ENCODE measurements at places on chromosomes 16 and 17.

- no peak for DNase-seq
Measured at GRCh38 chr16:72635104-72635503, 412.8 kb downstream of the ZFHX3 start.

DNA sequence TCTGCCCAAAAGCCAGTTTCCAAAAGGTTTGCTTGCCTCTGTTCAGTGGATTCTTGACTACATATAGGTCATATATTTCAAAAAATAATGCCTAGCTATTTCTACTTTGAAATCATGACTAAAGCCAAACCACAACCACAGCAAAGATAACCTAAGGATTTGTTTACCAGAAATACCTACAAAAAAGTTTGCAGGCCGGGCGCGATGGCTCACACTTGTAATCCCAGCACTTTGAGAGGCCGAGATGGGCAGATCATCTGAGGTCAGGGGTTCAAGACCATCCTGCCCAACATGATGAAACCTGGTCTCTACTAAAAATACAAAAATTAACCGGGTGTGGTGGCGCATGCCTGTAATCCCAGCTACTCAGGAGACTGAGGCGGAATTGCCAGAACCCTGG lies 15.2 kb downstream of the CARHSP1 start:
- no peak for DNase-seq

- no peak for DNase-seq
Measured at GRCh38 chr16:46718214-46718613, 28.8 kb downstream of the ORC6 start.

GRCh38 chr17:55584055-55584685 lies 72.9 kb upstream of the SMIM36 start:
- no peak for DNase-seq

GRCh38 chr17:75160211-75160610 lies 5.9 kb upstream of the JPT1 start:
- DNase-seq = no peak

GRCh38 chr17:7001318-7001961 lies 5.6 kb downstream of the ALOX12 start:
- DNase-seq = no peak

DNA sequence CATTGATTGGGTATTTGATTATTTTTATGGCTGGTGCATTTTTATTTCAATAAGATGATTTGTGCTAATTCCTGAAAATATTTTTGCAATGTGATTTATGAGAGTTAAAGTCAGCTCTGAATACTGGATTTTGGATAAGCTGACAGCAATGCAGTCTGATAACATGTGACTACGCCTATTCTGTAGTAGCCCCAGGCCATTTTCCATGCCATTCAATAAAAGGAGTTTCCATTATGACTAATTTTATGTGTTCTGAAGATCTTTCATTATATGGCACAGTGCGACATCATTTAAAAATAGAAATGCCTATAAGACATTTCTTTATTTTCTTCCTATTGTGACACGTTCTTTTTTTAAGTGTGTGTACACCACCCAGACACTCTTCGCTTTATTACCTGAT lies 46.3 kb downstream of the KCNJ2 start:
- no peak for DNase-seq

DNA sequence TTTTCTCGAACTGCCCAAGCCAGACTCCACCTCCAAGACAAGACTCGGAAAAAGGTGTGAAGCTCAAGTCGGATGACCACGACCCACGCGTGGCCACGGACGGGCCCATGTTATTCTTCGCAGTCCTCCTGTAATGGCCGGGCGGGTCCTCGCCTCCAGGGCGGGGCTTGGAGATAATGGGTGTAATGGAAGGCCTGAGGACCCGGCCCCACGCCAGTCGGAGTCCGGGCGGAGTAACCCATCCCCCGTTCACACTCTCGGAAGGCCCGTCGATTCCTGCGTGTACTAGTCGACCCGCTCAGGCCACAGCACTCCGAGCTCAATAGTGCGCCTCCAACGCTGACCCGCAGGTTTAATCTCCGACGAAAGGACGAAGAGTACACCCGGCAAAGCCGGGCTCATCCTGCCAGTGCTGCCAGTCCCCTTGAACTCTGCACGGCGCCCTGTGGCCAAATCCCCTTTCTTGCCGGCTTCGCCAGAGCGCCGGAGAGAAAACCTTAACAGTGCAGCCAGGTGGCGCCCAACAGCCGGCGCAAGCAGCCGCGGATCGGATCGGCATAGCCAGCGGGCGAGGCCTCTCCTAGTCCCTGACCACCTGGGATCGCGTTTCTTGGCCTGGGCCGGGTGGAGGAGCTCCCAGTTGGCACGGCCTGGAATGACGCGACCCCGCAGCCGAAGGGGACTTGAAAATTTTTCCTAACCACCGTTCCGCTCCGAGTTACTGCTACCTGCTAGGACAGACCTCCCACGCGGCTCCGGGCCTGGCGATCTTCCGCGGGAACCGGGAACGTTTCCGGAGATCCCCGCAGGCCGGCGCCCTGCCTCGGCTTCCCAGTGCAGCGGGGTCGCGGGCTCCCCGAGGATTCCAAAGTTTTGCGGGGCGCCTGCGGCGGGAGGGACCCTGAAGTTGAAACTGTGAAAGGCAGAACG lies 762.0 kb downstream of the KCNJ18 start:
- no peak for DNase-seq

DNA sequence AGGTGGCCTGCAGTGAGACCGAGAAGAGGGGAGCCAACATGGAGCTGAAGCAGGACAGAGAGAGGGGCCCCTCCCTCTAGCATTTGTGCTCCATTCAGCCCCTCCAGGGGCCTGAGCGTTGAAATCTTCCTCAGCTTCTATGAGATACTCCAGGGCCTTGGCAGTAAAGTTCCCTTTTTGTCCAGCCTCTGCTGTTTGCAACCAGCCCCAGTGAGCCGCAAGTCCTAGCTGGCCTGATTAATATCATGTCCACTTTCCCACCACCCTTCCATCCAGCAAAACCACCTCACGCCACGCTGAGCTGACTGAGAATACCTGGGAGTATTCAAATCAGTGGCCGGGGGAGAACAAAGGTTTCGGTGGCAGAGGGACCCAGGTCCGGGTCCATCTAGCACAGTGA lies 11.7 kb upstream of the RPH3AL start:
- DNase-seq = no peak

GRCh38 chr17:35242158-35242804 lies 591 bp upstream of the SLFN5 start:
- DNase-seq = peak; percentile 71
